ENCODE measurements at places on chromosomes 2 and 18. TPM values are rescaled to one million over a fixed set of nuclear protein-coding genes. Genes with fewer than 3 reads are reported as not detected.

The UBXN4 gene
- total RNA-seq, result 55.1 TPM

The CDK5R2 gene
- not detected for total RNA-seq

The SERPINE2 gene
- total RNA-seq, result 252 TPM

The GALR1 gene
- not detected for total RNA-seq

The CYP1B1 gene
- total RNA-seq, result 146 TPM

The LRRC30 gene
- total RNA-seq, result not detected

The OTX1 gene
- 0.57 TPM for total RNA-seq

The SERPINB11 gene
- not detected for total RNA-seq

The SATB2 gene
- total RNA-seq, result 2.3 TPM

The REG1B gene
- total RNA-seq, result not detected

The MERTK gene
- total RNA-seq, result 0.65 TPM

The ZNF804A gene
- total RNA-seq, result 12.9 TPM

The SPTBN1 gene
- 293 TPM for total RNA-seq

The SIX3 gene
- not detected for total RNA-seq

The POTEJ gene
- not detected for total RNA-seq
